ENCODE measurements at places on chromosomes 1 and 21.

DNA sequence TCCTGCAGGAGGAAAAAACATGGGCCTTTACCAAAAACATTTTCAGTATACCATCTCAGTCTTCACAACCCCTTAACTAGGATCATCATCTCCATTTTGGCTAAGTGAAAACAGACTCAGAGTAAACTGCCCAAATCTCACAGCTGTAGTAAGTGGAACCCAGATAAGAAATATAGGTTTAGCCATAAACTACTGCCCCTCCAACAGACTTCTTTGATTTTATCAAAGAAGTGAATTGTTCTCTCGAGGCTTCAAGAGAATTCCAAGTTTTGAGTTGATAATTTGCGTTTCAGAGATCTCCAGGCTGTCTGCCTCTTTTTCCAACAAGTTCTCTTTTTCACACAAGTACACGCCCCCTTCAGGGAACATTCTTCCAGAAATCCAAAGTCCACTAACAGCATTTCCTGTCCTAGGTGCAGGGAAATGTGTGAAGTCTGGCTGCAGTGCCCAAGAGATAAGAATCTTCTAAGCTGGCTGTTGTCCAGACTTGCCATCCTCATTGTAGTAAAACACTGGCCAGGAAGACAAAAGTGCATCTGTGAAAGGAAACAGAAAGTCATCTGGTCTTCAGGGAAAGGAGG lies 30.8 kb downstream of the RNF19B start:
- no peak for DNase-seq

DNA sequence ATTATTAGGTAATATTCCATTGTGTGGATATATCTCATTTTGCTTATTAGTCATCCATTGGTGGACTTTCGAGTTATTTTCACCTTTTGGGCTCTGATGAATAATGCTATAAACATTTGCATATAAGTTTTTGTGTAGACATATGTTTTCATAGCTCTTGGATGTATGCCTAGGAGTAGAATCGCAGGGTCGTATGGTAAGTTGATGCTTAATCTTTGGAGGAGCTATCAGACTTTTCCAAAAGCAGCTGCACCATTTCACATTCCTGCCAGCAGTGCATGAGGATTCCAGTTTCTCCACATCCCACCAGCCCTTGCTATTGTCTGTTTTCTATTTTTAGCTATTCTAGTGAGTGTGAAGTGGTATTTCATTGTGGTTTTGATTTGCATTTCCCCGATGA lies 120.3 kb upstream of the TMEM51 start:
- DNase-seq: no peak

DNA sequence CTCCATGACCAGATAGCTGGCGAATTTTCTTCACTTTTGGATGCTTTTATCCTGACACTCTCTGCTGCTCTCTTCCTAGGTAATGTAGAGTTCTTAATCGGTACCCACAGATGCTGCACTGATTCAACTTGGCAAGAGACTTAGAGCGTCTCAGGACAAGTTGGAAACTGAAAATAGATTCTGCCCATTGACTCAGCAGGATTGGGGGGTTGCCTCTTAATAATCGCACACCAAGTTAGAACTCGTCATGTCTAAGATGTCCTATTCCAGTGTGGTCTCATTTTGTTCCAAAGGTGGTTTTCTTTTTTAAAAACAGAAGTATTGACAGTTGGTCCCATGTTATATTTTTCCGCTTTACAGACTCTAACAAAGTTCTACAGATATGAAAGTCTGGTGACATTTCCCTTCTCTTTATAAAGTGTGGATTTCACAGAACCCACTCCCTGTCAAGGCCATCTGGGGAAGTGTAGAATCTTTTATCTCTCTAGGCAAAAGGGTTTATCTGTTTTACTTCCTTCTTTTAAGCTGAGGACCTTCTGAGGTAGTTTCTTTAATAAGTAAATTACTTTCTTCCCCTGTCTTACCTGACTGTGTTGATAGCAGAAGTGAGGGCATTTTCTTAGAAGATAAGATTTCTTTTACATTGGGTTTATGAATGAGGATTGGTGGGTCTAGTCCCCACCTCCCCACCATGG lies 12.1 kb upstream of the DIPK1A start:
- DNase-seq: no peak

GRCh38 chr1:236143104-236143948 lies 987 bp downstream of the GPR137B start:
- no peak for DNase-seq

DNA sequence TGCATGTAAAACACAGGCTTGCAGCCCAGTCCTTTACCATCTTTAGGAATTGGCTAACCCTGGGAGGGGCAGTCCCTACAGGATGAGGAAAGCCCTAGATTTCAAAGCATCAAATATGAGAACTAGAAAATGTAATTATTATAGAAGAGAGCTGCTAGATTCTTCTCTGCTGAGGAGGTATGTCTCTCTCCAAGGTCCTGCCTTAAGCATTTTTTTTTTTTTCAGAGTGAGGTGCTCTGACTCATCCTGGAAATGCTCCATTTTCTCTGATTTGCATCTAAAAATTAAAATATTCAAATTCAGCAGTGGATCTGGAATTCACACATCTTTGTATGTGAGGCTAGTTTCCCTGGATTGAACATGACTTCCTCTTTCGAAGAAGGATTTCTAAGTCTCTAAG lies 149.8 kb downstream of the ZNF648 start:
- DNase-seq: no peak

DNA sequence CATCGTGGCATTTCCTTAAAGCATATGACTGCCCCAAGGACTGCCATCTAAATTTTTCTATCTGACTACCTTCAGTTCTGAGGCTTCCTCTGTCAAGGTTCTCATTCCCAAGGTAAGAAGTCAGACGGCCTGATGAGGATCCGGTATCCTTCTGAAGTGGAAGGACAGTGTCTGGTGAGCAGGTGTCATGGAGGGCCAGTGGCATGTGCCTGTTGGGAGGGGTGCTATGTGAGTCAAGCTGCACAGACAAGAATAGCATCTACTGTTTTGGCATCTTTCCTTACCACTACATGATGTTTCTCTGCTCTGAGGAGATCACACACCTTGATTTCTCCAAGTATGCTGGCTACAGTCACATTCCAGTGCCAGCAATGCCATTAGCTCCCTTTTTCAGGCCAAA lies 99.6 kb upstream of the RGS1 start:
- no peak for DNase-seq

GRCh38 chr1:21913763-21914162 lies 23.3 kb downstream of the HSPG2 start:
- DNase-seq: no peak

All from NCI-H748 treated with DMSO at 0.1 percent for 48 hours (cell line).